ENCODE measurements at places on chromosomes 2 and 18.

DNA sequence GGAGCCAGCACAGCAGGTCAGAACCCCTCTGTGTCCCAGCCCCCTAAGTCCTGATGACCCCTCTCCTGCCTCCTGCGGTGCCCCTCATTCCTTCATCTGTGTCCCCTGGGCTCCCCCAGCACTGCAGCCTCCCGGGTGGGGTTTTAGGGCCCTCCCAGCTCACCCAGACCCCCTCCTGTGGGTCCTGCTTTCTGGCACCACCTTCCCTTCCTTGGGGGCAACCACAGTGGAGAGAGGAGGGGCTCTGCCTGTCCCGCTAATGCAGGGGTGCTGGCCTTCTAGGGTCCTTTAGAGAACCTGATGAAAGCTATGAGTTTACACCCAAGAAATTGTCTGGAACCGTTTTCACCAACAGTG, 42.7 kb upstream of the ALPP start:
- no peak for DNase-seq

DNA sequence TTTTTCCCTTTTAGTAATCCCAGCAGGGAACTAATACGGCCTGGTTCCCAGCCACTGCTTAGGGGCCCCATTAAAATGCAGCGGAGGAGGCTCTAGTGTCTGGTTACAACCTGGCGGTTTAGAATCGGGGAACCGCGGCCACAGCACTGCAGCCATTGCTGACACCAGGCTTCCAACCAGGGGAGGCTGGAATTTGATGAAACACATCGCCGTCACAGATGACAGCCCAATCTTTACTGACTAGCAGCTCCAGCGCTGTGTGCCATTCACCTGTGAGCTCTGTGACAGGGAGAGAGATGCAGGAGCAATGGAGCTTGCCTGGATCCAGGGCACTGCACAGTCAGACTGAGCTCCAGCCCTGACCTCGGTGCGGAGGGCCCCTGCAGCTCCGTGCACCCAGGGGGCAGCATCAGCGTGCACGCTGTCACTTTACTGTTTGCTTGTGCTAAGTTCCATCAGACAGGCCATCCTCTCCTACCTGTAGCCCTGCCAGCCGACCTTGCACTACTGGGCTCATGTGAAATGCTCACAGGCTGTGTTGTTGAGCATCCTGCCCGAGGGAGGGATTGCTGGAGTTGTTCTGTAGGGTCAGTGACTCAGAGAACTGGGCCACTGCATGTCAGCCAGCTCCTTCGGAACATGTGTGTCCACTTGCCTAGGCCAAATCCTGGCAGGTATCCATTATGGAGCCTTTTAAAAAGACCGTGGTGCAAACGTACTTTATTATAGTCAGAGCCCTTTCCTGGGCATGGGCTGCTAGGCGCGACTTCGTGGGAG, 203.5 kb downstream of the SEPTIN10 start:
- peak; percentile 93 for DNase-seq

DNA sequence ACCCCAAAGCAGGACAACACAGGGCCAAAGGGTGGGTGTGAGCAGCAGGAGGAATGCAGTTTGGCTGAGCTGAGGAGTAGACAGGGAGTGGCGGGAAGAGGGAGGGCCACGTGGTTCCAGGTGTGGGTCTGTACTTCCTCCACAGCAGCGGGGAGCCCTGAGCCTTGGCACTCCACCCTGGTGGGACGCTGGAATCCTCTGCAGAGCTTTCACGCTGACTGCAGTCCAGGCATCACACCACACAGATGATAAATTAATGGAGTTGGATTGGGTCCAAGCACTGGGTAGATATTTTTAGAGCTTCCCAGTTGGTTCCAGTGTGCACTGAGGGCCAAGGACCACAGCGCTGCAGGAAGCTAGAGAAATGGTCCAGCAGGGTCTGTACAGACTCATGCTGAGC, 67.0 kb upstream of the TMEM200C start:
- no peak for DNase-seq

DNA sequence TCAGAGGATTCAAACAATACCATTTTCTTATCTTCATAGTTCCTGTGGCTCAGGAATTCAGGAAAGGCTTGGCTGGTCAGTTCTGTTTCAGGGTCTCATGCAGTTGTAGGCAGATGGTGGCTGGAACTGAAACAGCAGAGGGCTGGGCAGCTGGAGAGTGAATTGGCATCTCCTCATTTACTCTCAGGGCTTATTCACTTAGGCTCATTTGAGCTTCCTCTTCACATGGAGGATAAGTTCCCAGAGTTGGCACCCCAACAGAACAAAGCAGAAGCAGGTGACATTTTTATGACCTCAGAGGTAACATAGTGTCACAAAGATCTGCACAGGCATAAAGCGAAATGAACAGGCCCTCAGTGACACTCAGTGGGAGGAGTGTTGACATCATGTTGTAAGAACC, 66.1 kb downstream of the RBBP8 start:
- DNase-seq = no peak

All from kidney (tissue), 22 donors.